CD8-positive, alpha-beta memory T cell (primary cell): ENCODE measurements at places on chromosomes 4 and X.
A peak's percentile ranks its signal among the peaks of the same experiment; 100 is the strongest.

DNA sequence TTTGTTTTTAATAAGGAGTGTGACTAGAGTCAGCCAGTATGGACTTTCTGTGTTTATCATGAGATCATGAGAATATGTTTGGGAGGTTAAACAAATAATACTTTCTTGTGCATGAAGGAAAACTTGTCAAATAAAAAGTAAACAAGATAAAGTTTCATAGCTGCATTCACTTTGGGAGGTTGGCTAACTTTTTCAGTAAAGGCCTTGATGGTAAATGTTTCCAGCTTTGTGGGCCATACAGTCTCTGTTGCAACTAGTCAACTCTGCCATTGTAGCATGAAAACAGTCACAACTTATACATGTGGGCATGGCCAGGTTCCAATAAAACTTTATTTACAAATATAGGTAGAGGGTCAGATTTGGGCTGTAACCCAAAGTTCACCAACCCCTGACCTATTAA is 150.4 kb downstream of the MID1 start:
- H3K4me3 ChIP-seq, result no peak overlapping the region
- no peak for DNase-seq
- H3K27ac ChIP-seq, result no peak overlapping the region
- H3K36me3 ChIP-seq, result no peaks in the 10 kb centered on the region
- H3K4me1 ChIP-seq, result no peaks in the 10 kb centered on the region
- H3K27me3 ChIP-seq, result no peaks in the 10 kb centered on the region

DNA sequence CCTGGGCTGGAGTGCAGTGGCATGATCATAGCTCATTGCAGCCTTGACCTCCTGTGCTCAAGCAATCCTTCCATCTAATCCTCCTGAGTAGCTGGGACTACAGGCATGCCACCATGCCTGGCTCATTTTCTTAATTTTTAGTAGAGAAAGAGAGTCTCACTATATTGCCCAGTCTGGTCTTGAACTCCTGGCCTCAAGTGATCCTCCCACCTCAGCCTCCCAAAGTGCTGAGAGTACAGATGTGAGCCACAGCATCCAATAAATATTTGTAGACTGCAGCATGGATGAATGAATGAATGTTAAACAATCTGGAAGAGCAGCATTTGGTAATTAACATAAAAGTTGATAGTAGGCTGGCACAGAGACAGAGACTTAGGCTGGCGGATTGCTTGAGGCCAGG is 20.0 kb downstream of the KLB start:
- no peaks in the 10 kb centered on the region for H3K27me3 ChIP-seq
- H3K4me1 ChIP-seq, result no peaks in the 10 kb centered on the region
- H3K36me3 ChIP-seq, result no peaks in the 10 kb centered on the region
- no peak overlapping the region for H3K27ac ChIP-seq
- no peak overlapping the region for H3K4me3 ChIP-seq

GRCh38 chr4:173538909-173539445 is 8.9 kb upstream of the HAND2 start:
- H3K4me3 ChIP-seq, result no peak overlapping the region
- peaks cover 56% of the 10 kb centered on the region for H3K27me3 ChIP-seq
- H3K4me1 ChIP-seq, result peaks cover 14% of the 10 kb centered on the region
- no peak overlapping the region for H3K27ac ChIP-seq
- DNase-seq, result no peak

DNA sequence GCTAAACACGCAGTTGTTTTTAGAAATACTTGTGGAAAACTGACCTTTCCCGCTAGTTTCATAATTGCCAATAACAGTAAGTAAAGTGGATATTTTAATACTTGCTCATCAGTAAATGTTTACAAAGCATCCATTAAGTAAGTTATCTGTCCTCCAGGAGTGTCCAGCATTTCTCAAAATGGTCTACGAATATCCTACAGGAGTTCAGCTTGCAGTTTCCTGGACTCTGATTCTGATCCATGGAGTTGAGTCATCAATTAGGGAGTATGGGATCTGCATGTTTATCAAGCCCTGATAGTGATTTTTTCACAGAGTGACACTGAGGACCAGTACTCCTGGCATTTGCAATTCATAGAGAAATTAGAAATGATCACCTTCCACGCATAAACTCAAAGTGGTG is 325.2 kb upstream of the AADAT start:
- H3K4me1 ChIP-seq, result no peaks in the 10 kb centered on the region
- no peak overlapping the region for H3K4me3 ChIP-seq
- H3K27me3 ChIP-seq, result no peaks in the 10 kb centered on the region
- no peak overlapping the region for H3K27ac ChIP-seq
- no peak for DNase-seq

- H3K36me3 ChIP-seq, result no peaks in the 10 kb centered on the region
- H3K27me3 ChIP-seq, result no peaks in the 10 kb centered on the region
- no peak for DNase-seq
- no peaks in the 10 kb centered on the region for H3K4me1 ChIP-seq
- H3K27ac ChIP-seq, result no peak overlapping the region
Measured at GRCh38 chr4:124803641-124804040, 91.1 kb upstream of the ANKRD50 start.

DNA sequence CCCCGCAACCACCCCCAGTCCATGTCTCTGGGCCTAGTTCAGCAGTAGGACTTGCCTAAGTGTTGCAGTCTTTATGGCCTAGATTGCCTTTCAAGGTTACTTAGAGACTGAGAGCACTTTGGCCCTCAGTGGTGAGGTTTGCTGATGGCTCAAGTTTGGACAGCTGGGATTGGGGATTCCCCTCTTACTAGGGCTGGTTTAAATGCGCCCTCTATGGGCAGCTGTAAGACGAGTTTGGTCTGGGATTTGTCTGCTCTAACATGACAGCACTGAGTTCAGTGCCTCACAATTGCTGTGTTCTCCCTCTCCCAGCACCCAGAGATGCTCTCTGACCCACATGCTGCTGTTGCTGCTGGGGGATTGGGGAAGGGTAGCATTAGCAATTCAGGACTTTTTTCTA is 23.1 kb downstream of the DACH2 start:
- DNase-seq, result no peak
- H3K27ac ChIP-seq, result no peak overlapping the region
- H3K36me3 ChIP-seq, result no peaks in the 10 kb centered on the region

- H3K27ac ChIP-seq, result no peak overlapping the region
- no peaks in the 10 kb centered on the region for H3K27me3 ChIP-seq
- no peaks in the 10 kb centered on the region for H3K36me3 ChIP-seq
- DNase-seq, result no peak
Measured at GRCh38 chrX:107630031-107630689, 1.9 kb downstream of the PRPS1 start.

- no peaks in the 10 kb centered on the region for H3K27me3 ChIP-seq
- no peaks in the 10 kb centered on the region for H3K36me3 ChIP-seq
- no peak overlapping the region for H3K27ac ChIP-seq
- no peak overlapping the region for H3K4me3 ChIP-seq
Measured at GRCh38 chr4:99403380-99404184, 31.6 kb downstream of the ADH7 start.

GRCh38 chrX:23938690-23939089 is 30.9 kb downstream of the CXorf58 start:
- no peak for DNase-seq
- H3K4me1 ChIP-seq, result no peaks in the 10 kb centered on the region
- H3K27ac ChIP-seq, result no peak overlapping the region

DNA sequence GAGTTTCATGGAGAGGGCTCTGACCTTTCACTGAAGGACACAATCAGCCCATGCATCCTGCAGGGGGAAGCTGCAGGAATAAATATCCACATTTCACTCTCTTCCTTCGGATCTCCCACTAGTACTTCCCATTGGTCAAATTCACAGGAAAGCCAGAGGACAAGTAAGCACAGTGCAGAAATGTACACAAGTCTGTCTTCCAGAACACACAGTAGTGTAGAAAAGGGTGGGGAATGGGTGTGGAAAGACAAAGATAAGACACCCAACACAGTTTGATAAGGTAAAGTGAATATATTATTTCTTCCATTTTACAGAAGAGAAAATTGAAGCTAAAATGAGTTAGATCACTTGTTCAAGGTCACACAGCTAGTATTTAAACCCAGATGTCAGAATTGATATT is 81.1 kb upstream of the PCDH19 start:
- no peaks in the 10 kb centered on the region for H3K4me1 ChIP-seq
- H3K36me3 ChIP-seq, result no peaks in the 10 kb centered on the region
- H3K27me3 ChIP-seq, result no peaks in the 10 kb centered on the region
- H3K4me3 ChIP-seq, result no peak overlapping the region

DNA sequence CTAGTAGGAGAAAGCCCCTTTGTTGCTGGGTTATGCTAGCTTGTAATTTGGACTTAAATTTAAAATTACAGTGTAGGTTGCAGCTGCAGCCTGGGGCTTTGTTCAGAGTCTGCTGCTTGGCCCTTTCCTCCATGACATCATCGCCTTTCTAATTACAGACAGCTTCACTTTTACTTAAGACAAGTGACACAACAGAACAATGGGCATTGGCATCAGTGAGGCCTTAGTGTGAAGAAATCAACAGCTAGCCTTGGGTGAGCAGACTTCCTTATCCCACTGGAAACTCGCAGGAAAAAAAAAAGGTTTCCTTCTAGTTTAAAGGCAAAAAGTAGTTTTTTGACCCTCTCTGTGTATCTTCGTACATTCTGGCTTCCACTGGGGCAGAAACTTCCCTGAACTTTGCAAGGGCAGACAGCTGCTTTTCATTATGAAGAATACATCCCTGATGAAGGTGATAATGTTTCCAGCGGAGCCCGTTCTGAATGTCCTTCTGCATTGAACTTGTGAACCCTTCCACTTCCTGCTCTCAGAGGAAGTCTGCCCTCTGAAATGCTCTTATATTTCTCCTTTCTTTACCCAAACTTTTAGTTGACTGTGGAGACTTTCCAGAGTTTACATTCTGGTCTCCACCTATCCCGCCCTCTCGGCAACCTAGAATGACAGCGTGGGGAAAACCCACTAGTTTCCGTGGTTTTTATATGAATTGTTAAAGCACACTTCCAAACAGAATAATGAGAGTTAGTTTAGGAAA is 123.2 kb upstream of the FAM9C start:
- no peak overlapping the region for H3K27ac ChIP-seq
- peaks cover 14% of the 10 kb centered on the region for H3K4me1 ChIP-seq
- no peaks in the 10 kb centered on the region for H3K27me3 ChIP-seq
- no peaks in the 10 kb centered on the region for H3K36me3 ChIP-seq
- peak overlapping the region; percentile 4 for H3K4me3 ChIP-seq
- no peak for DNase-seq

GRCh38 chr4:158079661-158080060 is 93.2 kb downstream of the GASK1B start:
- no peaks in the 10 kb centered on the region for H3K27me3 ChIP-seq
- no peaks in the 10 kb centered on the region for H3K36me3 ChIP-seq
- no peak for DNase-seq
- H3K27ac ChIP-seq, result no peak overlapping the region
- H3K4me1 ChIP-seq, result no peaks in the 10 kb centered on the region

DNA sequence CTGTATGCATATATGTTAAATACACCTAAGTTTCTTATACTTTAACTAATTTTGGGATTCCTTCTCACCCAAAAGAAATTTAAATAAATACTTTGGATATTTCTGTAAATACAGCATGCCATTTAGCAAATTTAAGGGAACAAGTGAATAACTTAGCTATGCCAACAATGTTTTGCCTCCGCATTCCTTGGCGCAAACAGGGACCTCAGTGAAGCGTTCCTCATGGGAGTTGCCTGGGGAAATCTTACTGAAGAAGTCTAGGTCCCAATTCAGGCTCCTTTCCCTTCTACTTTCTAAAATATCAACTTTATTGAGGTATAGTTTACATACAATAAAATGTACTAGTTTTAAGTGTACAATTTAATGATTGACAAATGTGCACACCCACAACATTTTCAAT is 25.0 kb downstream of the COL4A5 start:
- H3K36me3 ChIP-seq, result no peaks in the 10 kb centered on the region
- no peaks in the 10 kb centered on the region for H3K27me3 ChIP-seq
- DNase-seq, result no peak
- no peak overlapping the region for H3K4me3 ChIP-seq

DNA sequence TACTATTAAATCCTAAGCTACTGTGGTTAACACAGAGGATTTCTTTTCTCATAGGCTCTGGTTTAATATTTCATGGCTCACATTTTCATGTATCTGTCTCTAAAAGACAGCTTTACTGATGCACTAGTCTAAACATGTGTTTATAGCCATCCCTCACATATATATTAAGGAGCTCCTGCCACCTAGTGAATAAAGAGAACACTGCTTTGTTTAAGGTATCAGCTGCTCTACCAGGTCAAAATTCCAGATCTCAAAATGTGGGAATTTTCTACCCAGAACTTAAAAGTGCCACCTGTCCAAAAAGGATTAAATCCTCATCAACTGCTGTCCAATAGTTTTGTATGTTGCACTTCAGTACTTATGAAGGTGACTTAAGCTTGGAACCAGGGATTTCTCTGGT is 188.5 kb upstream of the TEX13C start:
- H3K4me3 ChIP-seq, result no peak overlapping the region
- H3K4me1 ChIP-seq, result no peaks in the 10 kb centered on the region
- DNase-seq, result no peak
- no peak overlapping the region for H3K27ac ChIP-seq

- H3K4me1 ChIP-seq, result no peaks in the 10 kb centered on the region
- DNase-seq, result no peak
- H3K4me3 ChIP-seq, result no peak overlapping the region
- H3K27ac ChIP-seq, result no peak overlapping the region
Measured at GRCh38 chrX:133461231-133461630, 45.9 kb upstream of the GPC4 start.

GRCh38 chrX:70424801-70425200 is 1.7 kb downstream of the GDPD2 start:
- no peaks in the 10 kb centered on the region for H3K4me1 ChIP-seq
- H3K27me3 ChIP-seq, result no peaks in the 10 kb centered on the region
- H3K27ac ChIP-seq, result no peak overlapping the region
- H3K36me3 ChIP-seq, result no peaks in the 10 kb centered on the region
- no peak overlapping the region for H3K4me3 ChIP-seq

GRCh38 chr4:10081218-10081606 is 35.4 kb downstream of the WDR1 start:
- no peaks in the 10 kb centered on the region for H3K4me1 ChIP-seq
- H3K27me3 ChIP-seq, result no peaks in the 10 kb centered on the region
- DNase-seq, result no peak
- H3K27ac ChIP-seq, result no peak overlapping the region
- no peak overlapping the region for H3K4me3 ChIP-seq

DNA sequence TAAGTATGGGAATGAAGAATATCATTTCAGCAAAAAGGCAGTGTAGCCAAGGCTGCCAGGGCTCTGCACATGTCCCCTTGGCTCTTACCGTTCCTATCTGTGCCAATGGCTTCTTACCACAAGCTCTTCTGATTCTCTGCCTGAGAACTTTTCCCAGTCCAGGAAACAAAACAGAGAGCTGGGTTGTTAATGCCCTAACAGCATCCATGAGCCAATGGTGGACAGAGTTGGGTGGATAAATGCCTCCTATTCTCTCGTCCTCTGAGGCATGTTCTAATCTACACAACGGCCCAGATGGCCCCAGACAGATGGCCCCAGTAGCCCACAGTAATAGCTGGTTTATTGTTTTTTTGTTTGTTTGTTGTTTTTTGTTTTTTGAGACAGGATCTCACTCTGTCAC is 28.0 kb downstream of the SCD5 start:
- no peaks in the 10 kb centered on the region for H3K27me3 ChIP-seq
- no peaks in the 10 kb centered on the region for H3K4me1 ChIP-seq
- no peak overlapping the region for H3K27ac ChIP-seq
- DNase-seq, result no peak
- H3K4me3 ChIP-seq, result no peak overlapping the region

GRCh38 chr4:76376534-76376933 is 44.4 kb downstream of the CCDC158 start:
- no peaks in the 10 kb centered on the region for H3K4me1 ChIP-seq
- H3K36me3 ChIP-seq, result no peaks in the 10 kb centered on the region
- H3K4me3 ChIP-seq, result no peak overlapping the region
